ENCODE measurements at places on chromosomes 2 and 18. TPM values are rescaled to one million over a fixed set of nuclear protein-coding genes. Genes with fewer than 3 reads are reported as not detected.

- H3K36me3 ChIP-seq = no peaks in the 10 kb centered on the region
- no peaks in the 10 kb centered on the region for H3K4me1 ChIP-seq
- no peak overlapping the region for H3K4me3 ChIP-seq
- no peaks in the 10 kb centered on the region for H3K27me3 ChIP-seq
- DNase-seq = no peak
Observed at GRCh38 chr2:40545645-40546044, 93.8 kb upstream of the SLC8A1 start.

- H3K4me1 ChIP-seq = no peaks in the 10 kb centered on the region
- DNase-seq = peak; percentile 56
- no peaks in the 10 kb centered on the region for H3K36me3 ChIP-seq
- no peak overlapping the region for H3K4me3 ChIP-seq
Observed at GRCh38 chr18:21439431-21439846, 161.1 kb downstream of the ESCO1 start.

Gene TUBA3D
- not detected for total RNA-seq

DNA sequence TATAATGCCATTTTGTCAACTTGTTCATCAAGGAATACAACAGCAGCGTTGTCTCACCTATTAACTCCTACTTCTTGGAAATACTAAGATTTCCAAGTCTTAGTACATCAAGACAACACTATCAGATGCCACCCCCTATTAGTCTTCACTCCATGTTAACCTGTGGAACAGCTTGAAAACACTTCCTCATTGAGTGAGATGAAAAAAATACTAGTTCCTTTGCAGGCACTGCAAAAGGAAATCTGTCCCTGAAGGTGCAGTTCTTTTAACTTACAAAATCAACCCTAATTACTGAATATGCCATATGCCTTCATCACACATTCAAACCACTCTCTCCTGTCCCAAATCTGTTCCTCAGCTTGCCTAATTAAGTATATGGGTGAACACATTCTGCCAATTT, 4.0 kb downstream of the CWC22 start:
- H3K4me3 ChIP-seq = no peak overlapping the region
- peaks cover 3% of the 10 kb centered on the region for H3K36me3 ChIP-seq
- no peak overlapping the region for H3K27ac ChIP-seq
- DNase-seq = no peak
- H3K27me3 ChIP-seq = no peaks in the 10 kb centered on the region

Gene QPCT
- total RNA-seq = 2.3 TPM

DNA sequence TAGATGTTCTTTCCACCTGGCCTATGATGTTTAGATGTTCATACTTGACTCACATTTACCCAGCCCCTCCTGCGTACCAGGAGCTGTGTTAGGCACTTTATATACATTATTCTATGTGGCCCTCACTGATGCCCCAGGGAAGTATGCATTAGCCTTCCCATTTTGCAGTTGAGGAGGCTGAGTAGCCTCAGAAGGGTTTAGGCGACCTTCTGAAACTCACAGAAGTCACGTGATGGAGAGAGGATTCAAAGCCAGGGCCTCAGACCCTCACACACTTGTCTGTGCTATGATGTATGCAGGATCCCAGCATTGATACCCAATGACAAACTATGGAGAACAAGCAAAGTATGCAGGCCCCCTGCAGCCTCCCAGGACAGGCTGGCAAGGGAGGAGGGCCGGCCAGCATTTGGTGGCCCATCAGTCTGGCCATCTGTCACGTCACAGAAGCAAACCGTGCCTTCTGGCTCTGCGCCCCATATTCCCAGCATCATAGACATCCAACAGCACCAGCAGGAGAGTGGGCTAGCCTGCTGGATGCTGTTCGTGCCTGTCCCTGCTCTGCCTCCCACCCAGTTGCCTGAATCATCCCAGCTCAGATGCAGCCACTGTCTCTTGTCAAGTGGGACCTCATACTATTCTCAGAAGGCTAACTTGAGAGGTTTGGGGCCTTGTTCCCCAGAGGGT, 33.6 kb downstream of the EHD3 start:
- no peak overlapping the region for H3K4me3 ChIP-seq
- DNase-seq = no peak
- H3K4me1 ChIP-seq = no peaks in the 10 kb centered on the region
- H3K36me3 ChIP-seq = no peaks in the 10 kb centered on the region
- no peaks in the 10 kb centered on the region for H3K27me3 ChIP-seq

Gene PIAS2
- total RNA-seq = 30.6 TPM

GRCh38 chr2:112728029-112728362, 7.2 kb downstream of the NT5DC4 start:
- DNase-seq = no peak
- no peaks in the 10 kb centered on the region for H3K27me3 ChIP-seq
- peaks cover 4% of the 10 kb centered on the region for H3K4me1 ChIP-seq
- no peak overlapping the region for H3K27ac ChIP-seq

- H3K27me3 ChIP-seq = no peaks in the 10 kb centered on the region
- H3K27ac ChIP-seq = peak overlapping the region; percentile 45
- H3K36me3 ChIP-seq = no peaks in the 10 kb centered on the region
- H3K4me3 ChIP-seq = peak overlapping the region; percentile 69
Observed at GRCh38 chr2:170973225-170973491, 44.1 kb downstream of the GORASP2 start.

- no peaks in the 10 kb centered on the region for H3K27me3 ChIP-seq
- no peaks in the 10 kb centered on the region for H3K36me3 ChIP-seq
- no peaks in the 10 kb centered on the region for H3K4me1 ChIP-seq
- no peak for DNase-seq
Observed at GRCh38 chr18:54020966-54021365, 203.5 kb downstream of the MBD2 start.

Gene IL36G
- total RNA-seq = not detected

DNA sequence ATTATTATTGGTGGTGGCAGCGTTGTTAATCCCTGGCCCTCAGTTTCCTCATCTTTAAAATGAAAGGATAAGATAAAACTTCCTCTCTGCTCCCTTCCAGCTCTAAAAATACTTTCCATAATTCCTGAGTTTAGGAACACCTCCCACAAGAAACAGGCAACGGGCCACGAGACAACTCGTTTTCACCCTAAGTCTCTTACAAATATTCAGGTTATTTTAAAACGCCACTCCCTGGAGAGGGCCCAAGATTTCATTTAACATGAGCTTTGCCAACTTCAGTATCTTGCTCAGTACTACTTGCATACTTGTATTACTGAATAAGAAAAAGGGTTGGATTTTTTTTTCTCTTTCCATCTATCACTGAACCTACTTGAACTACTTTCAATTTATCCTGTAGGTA, 611.1 kb upstream of the FANCL start:
- no peak overlapping the region for H3K4me3 ChIP-seq
- no peaks in the 10 kb centered on the region for H3K27me3 ChIP-seq

GRCh38 chr2:56474412-56475158, 290.8 kb downstream of the CCDC85A start:
- H3K36me3 ChIP-seq = no peaks in the 10 kb centered on the region
- no peak overlapping the region for H3K4me3 ChIP-seq
- no peak overlapping the region for H3K27ac ChIP-seq
- no peaks in the 10 kb centered on the region for H3K4me1 ChIP-seq

DNA sequence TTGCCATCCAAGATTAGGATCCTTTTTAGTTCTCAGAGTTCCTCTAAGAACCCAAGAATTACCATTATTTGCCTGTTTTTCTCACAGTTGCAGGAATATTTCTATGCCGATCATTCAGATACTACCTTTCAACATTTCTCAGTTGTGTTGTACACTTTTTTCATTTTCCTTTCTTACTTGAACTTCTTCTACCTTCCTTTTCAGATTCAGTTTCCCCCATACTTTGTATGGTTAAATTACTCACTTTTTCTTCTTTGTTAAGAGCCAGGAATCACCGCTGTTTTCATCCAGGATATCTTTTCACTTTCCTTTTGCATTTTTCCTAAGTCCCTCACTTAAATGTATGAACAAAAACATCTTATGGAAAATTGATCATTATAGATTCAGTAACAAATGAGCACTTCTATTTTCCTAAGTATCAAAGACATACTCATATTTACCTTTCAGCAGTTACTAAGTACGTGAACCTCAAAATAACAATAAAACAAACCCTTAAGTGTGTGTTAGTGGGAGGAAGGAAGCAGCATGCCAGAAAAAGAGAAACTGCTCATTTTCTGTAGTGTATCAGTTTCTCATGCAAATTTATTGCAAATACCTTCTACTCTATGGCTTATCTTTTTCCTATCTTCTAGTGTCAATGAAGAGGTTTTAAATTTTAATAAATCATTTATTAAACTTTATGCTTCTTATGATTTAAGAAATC, 64.3 kb upstream of the STAT1 start:
- no peaks in the 10 kb centered on the region for H3K27me3 ChIP-seq
- H3K36me3 ChIP-seq = no peaks in the 10 kb centered on the region
- no peak overlapping the region for H3K27ac ChIP-seq
- H3K4me1 ChIP-seq = no peaks in the 10 kb centered on the region
- no peak for DNase-seq

DNA sequence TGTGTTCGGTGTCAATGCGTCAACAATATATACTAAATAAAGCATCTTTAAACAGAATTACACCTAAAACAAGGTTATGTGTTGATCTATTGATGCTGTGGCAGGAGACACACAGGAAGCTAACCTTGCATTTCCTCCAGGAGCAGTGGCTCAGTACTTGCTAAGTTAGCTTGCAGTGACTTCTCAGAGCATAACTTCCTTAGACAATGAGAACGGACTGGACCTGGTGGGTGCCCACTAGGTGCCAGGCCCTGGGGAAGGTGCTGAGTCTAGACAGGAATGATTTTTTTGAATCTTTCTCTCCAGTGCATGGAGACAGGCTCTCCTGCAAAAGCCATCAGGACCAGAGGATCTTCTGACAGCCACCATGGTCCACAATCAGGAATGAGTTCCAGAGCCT, 73.8 kb upstream of the MGAT4A start:
- DNase-seq = no peak
- no peaks in the 10 kb centered on the region for H3K4me1 ChIP-seq
- H3K27ac ChIP-seq = no peak overlapping the region
- H3K27me3 ChIP-seq = peaks cover 2% of the 10 kb centered on the region

GRCh38 chr2:192574552-192574951, 379.8 kb upstream of the TMEFF2 start:
- H3K27me3 ChIP-seq = no peaks in the 10 kb centered on the region
- no peak overlapping the region for H3K4me3 ChIP-seq
- DNase-seq = no peak
- H3K36me3 ChIP-seq = no peaks in the 10 kb centered on the region
- H3K4me1 ChIP-seq = no peaks in the 10 kb centered on the region

Gene ARHGAP28
- total RNA-seq = 0.41 TPM

Gene PASK
- 51.6 TPM for total RNA-seq

DNA sequence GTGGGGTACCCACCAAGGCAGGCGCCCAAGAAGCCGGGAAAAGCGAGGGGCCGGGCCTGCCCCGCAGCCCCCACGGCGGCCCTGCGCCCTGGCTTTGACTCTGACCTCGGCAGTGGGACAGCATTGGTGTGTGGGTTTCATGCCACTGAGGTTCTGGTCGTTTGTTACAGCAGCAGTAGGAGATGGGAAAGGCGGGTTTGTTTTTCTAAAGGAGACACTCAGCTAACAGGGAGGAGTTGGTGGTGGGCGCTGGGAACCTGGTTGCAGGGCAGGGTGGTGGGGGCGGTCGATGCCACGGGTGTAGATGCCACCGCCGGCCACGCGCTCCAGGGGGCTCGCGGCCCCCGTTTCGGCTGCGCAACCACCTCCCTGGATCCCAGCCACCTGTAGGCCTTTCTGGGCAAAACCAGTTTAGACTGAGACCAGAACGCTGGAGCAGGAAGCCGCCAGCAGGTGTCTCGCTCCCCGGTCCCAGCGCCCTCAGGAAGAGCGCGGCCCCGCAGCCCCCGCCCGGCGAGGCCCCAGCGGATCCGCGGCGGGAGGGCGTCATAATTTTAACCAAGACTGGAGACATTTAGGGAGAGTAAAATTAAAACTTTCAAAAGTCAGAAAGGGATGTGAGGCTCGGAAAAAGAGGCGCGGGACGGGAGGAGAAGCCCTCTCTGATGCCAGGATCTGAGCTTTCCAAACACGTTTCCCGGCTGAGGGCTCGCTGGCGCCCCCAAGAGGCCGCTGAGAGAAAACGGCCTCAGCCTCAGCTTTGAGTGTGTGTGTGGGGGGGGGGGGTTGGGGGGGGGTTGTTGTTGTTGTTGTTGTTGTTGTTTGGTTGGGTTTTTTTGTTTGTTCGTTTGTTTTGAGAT, 17.4 kb downstream of the CIDEA start:
- H3K4me3 ChIP-seq = peak overlapping the region; percentile 50
- no peaks in the 10 kb centered on the region for H3K36me3 ChIP-seq
- H3K27me3 ChIP-seq = no peaks in the 10 kb centered on the region
- peak overlapping the region; percentile 81 for H3K27ac ChIP-seq
- 0 out of 2 replicates have a peak, but pooled peaks cover 2% of the 10 kb centered on the region for H3K4me1 ChIP-seq
- DNase-seq = peak; percentile 51

GRCh38 chr2:158255257-158255656, 153.6 kb downstream of the UPP2 start:
- H3K36me3 ChIP-seq = no peaks in the 10 kb centered on the region
- no peaks in the 10 kb centered on the region for H3K27me3 ChIP-seq
- H3K4me3 ChIP-seq = no peak overlapping the region
- H3K27ac ChIP-seq = no peak overlapping the region
- no peak for DNase-seq

Gene SIGLEC15
- 0.23 TPM for total RNA-seq

- H3K4me1 ChIP-seq = no peaks in the 10 kb centered on the region
- DNase-seq = no peak
- H3K4me3 ChIP-seq = no peak overlapping the region
Observed at GRCh38 chr2:48558456-48558855, 28.5 kb downstream of the STON1 start.

GRCh38 chr2:190569994-190570755, 35.7 kb upstream of the NEMP2 start:
- H3K4me1 ChIP-seq = no peaks in the 10 kb centered on the region
- H3K4me3 ChIP-seq = no peak overlapping the region
- no peaks in the 10 kb centered on the region for H3K36me3 ChIP-seq
- H3K27ac ChIP-seq = no peak overlapping the region
- DNase-seq = no peak

DNA sequence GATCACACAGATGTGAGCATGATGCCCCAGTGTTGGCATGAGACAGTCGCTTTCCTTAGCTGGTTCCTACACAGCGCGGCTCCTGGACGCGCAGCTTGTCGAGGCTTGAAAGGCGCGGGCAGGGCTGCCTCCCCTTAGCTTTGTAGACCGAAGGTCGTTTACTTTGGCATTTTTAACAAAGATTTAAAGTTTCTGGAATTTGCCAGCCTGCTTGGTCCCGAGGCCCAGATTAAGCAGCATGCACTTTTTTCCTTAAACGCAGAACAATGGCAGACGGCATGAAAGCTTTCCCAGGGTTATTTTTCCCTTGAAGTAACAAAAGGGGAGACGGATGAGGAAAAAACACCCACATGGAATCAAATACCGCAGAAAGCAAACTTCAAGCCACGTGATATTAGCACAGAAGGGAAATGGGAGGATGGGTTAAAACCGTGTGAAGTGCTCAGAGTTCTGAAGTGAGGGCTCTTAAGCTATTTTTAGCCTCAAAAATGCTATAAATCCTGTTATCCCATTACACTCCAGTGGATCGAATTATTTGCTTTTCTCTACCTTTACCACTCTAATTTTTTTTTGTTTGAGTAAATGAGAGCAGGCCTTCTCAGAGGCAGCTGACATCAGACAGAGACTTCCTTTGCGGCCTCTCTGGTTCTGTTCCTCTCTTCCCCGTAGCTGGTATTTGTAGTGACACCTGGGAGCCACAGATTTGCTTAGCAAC, 55.7 kb downstream of the NPAS2 start:
- DNase-seq = no peak
- no peaks in the 10 kb centered on the region for H3K27me3 ChIP-seq
- H3K4me3 ChIP-seq = no peak overlapping the region
- no peak overlapping the region for H3K27ac ChIP-seq
- no peaks in the 10 kb centered on the region for H3K36me3 ChIP-seq
- peaks cover 15% of the 10 kb centered on the region for H3K4me1 ChIP-seq

Gene DNPEP
- total RNA-seq = 107 TPM

- H3K4me3 ChIP-seq = no peak overlapping the region
- no peaks in the 10 kb centered on the region for H3K27me3 ChIP-seq
- no peaks in the 10 kb centered on the region for H3K36me3 ChIP-seq
- DNase-seq = no peak
Observed at GRCh38 chr2:184581391-184581790, 16.9 kb upstream of the ZNF804A start.

All from Panc1 (cell line).